ENCODE measurements at places on chromosomes 13 and 19.

DNA sequence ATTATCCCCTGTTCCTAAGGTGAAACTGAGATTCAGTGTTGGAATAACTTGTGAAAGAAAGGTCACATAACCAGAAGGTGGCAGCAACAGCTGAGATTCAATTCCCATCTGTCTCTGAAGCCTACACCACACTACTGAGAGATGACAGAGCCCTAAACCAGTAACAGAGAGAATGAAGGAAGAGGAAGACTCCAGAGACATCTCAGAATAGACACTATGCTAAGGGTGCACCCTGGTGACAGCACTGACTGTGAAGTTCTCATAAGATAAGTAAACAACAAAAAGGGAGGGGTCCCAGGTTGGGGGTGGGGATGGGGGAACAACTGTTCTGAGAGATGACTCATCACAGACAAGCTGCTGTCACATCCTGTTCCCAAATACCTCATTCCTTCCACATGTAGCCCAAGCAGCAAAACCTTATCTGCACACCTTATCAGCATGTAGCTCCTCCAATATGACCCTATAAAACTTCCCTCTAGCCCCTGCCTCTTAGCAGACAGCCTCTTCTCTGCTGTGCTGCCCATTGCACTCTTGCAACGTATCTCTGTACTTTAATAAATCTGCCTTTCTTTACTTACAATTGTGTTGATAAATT is 46.5 kb downstream of the UTP14C start:
- DNase-seq = no peak

- DNase-seq = no peak
Measured at GRCh38 chr13:93375491-93375890, 148.9 kb downstream of the GPC6 start.

GRCh38 chr13:47216176-47216822 is 319.4 kb upstream of the HTR2A start:
- DNase-seq = no peak

DNA sequence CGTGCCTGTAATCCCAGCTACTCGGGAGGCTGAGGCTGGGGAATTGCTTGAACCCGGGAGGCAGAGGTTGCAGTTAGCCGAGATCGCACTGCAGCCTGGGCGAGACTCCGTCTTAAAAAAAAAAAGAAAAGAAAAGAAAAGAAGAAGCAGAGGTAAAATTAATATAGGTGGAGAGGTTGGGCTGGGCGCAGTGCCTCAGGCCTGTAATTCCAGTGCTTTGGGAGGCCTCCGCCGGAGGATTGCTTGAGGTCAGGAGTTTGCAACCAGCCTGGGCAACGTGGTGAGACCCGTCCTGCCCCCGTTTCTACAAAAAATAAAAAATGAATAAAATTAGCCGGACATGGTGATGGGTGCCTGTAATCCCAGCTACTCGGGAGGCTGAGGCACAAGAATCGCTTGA is 912 bp upstream of the TUBA3C start:
- no peak for DNase-seq

- peak; percentile 72 for DNase-seq
Measured at GRCh38 chr19:41706741-41707501, 1.5 kb upstream of the CEACAM5 start.

DNA sequence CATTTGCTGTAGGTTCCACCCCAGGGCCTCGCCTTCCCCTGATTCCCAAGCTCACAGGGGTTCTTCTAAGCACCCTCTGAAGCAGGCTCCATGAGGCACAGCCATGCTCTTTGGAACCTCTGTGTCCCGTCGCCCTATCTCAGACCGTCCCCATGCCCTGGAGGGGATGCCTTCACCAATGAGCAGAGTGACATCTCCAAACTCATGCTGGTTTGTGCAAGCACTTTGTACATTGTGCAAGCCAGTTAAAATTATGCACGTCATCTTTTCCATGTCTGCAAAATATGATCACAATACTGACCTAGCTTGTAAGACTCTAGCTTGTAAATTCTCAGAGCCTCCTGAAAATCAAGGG is 46.5 kb upstream of the RAP2A start:
- no peak for DNase-seq

DNA sequence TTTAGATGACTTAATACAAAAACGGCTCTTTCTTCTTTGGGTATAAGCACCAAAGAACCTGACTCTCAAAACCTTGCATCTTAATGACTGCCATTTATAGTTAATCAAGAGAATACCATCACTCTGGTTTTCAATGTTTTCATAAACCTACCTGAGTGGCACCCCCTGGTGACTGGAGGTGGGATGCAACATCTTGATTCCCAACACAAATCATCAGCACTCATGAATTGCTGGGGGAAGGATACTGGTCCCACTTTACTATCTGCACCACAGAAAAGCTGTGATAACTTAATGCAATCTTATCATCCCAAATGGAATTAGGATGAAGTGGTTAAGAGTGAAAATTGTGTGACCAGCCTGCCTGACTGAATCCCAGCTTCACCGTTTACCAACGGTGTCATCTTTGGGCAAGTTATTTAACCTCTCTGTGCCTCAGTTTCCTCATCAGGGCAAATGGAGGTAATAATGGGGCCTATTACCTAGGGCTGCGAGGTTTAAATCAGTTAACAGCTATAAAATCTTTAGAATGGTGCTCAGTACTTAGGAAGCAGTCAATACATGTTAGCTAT is 366.4 kb downstream of the KLF12 start:
- no peak for DNase-seq

- DNase-seq = no peak
Measured at GRCh38 chr19:5250127-5250659, 90.4 kb downstream of the PTPRS start.

- peak; percentile 7 for DNase-seq
Measured at GRCh38 chr19:18519962-18520847, 1.7 kb downstream of the ELL start.

DNA sequence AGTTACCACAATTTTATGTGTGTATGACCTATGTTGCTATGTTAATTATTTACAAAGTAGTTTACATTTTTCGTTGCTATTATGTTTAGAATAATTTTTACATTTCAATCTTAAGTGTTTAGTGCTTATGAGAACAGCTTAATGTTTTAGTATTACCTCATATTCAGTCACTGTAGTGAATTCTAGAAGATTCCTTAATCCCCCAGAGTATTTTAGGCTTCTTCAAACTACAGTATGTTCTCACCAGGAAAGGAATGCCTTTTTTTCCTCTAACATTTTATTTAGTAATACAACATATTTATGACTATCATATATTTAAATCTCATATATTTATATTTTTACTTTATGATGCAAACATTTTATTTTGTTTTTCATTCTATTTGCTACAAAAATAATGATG is 612.1 kb upstream of the KLHL1 start:
- no peak for DNase-seq

GRCh38 chr13:112940236-112940635 is 28.8 kb upstream of the MCF2L start:
- peak; percentile 10 for DNase-seq

DNA sequence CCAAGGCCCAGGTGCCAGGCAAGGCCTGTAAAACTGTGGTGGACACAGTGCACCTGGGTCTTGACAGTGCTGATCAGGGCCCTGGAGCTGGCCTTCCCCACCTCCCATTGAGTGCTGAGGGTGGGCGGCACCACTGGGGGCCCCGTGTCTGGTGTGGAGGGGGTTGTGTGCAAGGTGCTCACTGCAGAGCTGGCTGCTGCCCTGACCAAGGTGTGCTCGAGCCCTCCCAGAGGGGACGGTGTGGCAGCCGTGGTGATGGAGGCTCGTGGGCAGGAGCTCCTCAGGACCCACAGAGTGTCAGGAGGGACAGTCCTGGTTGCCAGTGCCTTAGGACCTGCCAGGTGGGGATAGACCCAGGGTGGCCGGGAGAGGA is 23.0 kb downstream of the ATP4B start:
- no peak for DNase-seq

DNA sequence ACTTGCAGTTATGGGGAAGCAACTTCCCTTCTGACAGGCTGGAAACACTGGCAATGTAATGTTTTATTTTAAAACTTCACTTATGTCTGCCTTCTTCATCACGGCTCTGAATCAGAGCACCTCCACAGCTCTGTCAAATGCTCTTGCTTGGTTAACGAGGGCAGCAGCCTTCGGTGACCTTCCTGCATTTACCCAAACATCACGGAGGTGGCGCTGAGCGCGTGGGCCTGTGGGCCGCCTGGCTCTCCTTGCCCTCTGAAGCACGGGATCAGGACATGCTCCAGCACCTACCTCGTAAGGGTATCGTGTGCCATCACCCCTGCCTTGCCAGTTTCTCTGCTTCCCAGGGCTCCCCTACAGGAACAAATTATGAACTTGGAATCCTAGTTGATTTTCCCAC is 310.0 kb downstream of the TEX29 start:
- DNase-seq = no peak

DNA sequence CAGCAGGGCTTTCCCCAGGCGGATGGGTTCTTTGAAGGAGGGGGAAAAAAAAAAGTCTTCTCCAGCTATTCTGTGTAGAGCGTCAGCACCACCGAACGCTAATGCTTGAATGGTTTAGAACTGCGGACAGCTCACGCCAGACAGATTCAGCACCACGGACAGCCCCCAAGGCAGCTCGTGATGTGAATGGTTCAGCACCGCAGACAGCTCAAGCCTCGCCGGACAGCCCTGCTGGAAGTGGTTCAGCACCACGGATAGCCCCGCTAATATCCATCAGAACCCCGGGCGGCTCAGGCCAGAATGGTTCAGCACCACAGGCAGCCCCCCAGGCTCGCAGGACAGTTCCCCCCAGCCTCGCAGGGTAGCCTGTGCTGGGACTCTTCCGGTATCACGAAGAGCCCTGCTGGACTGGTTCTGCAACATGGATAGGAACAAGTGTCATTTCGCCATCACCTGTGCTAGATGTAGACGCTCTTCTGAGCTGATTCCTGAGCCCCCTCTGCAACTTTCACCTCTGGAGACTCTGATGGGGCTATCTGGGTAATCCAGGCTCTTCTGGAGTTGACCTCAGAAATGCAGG is 4.9 kb upstream of the SMIM17 start:
- no peak for DNase-seq

GRCh38 chr13:91368676-91369440 is 21.4 kb downstream of the MIR17HG start:
- no peak for DNase-seq

GRCh38 chr19:17332677-17333581 is 1.7 kb downstream of the ANO8 start:
- peak; percentile 68 for DNase-seq

DNA sequence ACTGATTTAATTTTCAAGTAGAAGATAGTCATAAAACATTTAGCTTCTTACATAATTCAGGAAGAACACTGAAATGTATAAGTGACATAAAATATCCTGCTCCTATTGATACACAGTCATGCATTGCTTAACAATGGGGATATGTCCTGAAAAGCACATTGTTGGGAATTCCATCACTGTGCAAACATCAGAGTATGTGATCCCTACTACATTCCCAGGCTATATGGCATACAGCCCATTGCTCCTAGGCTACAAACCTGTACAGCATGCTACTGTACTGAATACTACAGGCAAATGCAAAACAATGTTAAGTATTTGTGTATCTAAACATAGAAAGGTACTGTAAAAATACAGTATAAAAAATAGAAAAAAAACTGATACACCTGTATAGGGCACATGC is 723.9 kb upstream of the ARGLU1 start:
- DNase-seq = no peak

- DNase-seq = no peak
Measured at GRCh38 chr13:106738186-106738678, 170.3 kb upstream of the ARGLU1 start.

- no peak for DNase-seq
Measured at GRCh38 chr19:47093841-47094240, 19.7 kb downstream of the ZC3H4 start.

DNA sequence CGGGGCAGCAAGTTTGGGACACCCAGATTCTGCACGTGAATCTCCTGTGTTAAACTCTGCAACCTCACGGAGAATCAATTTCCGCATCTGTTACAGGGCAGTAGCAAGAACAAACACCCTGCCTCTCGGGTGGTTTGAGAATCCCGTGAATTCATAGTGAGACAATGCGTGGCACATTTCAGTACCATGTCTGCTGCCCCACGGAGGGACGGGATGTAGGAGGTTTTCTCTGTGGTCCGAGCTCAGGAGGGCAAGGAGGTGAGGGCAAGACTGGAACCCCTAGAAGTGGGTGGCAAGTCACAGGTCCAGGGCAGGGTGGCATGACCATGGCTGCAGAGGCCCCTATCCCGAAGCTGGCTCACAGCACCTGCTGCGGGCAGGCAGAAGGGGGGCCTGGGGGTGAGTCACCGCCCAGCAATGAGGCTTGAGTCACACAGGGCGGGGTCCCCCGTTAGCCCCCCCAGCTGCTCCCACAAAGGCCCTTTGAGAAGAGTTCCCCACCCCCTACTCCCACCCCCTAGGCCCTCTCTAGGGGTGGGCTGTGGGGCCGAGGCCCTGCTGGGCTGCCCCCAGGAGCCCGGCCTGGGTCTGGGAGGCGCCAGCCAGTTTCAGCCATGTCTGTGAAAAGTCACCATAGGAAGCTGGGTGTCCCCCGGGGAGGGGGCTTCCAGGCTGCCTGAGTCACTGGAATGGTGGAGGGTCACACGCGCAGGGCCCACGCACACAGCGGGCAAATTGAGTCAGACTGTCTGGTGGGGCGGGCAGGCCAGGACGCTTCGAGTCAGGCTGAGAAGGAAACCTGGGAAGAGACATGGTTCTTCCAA is 25.8 kb upstream of the NANOS3 start:
- DNase-seq = no peak

DNA sequence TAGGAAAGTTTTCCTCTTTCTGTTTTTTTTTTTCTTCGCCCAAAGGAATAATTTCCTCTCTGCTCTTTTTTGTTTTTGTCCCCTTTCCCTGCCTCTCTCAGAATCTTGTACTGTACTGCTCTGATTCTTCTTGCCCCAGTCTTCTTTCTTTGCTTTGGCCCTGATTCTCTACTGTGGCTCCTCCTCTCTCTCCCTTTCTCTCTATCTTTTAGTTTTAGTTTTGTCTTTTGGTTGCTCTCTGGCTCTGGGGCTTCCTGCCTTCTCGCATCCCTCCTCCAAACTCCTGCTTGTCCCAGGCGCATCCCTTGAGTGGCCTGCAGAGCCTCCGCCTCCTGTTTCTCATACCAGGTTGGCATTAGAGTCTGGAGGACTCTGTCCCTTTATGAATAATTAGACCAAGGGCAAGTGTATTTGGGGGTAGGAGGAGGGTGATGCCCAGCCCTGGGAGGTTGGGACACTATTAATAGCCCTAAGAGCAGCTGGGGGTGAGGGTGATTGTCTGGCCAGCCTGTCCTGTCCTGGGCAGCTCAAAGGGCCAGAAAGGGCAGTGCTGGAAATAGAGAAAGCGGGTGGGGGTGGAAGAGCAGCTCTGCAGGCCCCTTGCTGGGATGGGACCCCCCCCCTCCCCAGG is 39.1 kb downstream of the LYL1 start:
- no peak for DNase-seq

DNA sequence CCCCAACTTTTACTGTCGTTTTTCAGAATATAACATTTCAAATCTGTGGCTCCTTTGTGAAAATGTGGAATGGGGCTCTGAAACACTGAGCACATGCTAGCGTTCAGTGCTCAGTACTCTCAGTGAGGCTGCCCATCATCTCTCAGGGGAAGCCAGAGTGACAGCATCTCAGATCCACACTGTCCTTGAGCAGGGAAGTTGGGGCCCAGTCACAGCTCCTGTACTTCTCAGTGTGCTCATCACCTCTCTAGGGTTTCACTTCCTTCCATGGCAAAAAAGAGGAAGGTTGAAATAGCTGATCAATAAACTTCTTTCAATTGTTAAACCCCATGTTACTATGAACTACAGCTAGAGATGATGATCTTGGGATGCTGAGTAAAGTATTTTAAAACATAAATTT is 565.9 kb upstream of the SPRY2 start:
- DNase-seq = no peak

GRCh38 chr19:55255618-55256423 is 3.0 kb downstream of the PPP6R1 start:
- no peak for DNase-seq

GRCh38 chr19:45186509-45187334 is 8.1 kb downstream of the BLOC1S3 start:
- peak; percentile 62 for DNase-seq

GRCh38 chr13:55245005-55245644 is 1895.6 kb upstream of the PRR20A start:
- peak; percentile 27 for DNase-seq
